ENCODE measurements at places on chromosomes 11 and 22.

DNA sequence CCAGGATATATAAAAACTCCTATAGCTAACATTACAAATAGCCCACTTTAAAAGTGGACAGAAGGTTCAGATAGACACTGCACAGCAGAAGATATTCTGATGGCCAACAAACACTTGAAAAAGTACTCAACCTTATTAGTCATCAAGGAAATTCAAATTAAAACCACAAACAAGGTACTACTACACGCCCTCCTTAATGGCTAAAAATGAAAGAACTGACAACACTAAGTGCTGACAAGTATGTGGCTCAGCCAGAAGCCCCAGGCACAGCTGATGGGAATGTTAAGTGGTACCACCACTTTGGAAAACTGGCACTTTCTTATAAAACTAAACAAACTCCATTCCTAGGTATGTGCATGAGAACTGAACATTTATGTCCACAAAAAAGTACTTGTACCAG, 320.1 kb downstream of the TBC1D22A start:
- DNase-seq, result no peak

DNA sequence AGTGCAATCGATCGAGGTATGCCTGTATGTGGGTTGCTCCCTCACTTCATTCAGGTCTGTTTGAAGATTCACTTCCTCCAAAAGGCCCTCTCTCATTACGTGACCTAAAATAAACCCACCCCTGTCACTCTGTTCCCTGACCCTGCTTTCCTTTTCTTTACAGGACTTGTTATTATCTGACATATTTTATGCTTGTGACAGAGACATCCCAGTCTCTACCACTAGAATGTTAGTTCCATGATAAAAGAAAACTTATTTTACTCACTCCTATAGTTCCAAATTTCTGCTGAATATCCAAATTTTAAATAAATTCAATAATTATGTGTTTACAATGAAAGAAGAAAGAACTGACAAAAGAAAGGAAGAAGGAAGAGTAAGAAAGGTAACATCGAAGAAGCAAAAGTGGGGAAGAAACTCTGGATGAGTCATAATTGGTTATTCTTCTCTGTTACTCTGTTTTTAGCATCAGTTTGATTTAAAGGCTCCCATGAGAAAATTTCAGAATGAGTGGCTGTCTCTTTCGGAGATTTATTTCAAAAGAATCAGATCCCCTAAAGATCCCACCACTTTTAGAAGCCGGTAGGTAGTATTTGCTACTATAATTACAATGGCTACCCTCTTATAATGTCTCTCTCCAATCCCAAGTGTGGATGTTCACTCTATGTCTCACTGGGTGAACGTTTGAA, 33.5 kb downstream of the ENTHD1 start:
- no peak for DNase-seq

- no peak for DNase-seq
Observed at GRCh38 chr11:85756401-85757200, 54.3 kb downstream of the SYTL2 start.

DNA sequence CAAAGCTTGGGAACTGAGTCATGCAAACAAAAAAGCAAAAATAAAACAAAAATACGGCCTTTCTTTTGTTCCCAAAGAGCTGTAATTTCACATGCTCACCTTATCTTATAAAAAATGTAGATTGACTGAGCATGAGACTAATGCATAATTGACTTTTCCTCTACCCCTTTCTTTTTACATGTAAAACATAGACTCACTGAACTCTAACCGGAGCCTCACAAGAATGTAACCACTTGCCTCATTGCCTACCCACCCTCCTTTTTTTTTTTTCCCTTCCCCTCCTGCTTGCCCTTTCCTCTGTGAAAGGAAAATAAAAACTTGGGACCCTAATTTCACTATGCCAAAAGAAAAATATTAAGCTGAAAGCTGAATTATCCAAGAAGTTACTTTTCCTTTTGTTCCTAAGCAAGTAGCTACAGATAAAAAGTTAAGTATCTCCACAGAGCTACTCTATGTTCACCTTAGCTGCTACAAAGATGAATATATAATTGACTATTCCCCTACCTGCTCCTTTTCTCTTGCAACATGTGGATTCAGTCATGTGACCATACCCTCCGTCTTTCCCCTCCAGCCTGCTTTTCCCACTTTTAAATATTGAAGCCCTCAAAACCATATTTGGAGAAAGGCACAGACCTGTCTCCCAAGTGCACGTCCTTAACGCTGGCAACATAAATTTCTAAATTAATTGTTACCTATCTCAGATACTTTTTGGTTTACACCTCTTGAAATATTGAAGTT, 39.6 kb upstream of the WEE1 start:
- no peak for DNase-seq

DNA sequence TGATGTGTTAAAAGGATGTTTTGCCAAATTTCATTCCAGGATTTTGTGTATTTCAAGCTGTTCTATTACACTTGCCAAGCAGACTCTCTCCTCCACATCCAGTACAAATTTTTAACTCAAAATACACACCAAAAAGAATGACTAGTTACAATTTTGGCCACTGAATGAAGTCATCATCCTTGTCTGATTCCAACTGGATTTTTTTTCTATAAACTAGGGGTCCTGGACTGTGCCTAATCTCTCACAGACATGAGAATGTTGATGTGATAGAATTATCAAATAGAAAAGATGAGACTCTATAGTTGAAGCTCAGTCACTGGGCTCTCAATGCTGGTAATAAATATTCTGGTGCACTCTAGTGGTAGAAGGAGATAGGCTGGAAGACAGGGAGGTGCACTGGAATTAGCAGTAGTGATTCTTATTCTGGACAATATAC, 85.8 kb downstream of the FANCF start:
- DNase-seq, result no peak

GRCh38 chr22:26589367-26589844, 526 bp downstream of the TPST2 start:
- DNase-seq, result peak; percentile 22

- no peak for DNase-seq
Observed at GRCh38 chr11:2591805-2592204, 108.0 kb downstream of the KCNQ1OT1 start.

GRCh38 chr22:44147821-44148574, 32.7 kb upstream of the PARVG start:
- no peak for DNase-seq

DNA sequence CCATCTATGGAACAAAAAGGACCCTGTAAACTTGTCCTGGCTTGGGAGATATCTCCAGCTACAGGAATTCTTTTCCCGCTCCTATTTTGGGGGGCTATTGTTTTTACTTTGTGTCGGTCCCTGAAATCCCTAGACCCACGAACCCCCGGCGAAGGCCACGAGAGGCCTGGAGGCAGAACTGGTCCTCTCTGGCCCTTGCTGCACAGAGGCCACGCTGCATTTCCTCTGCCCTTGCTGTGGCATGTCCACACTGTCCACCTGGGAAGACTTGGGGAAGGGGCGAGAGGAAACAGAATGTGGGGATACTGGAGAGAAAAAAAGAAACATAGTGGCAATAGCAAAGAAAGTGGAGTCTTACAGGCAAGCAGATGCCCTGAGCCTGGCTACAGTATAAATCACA, 2.3 kb upstream of the ANO1 start:
- no peak for DNase-seq

DNA sequence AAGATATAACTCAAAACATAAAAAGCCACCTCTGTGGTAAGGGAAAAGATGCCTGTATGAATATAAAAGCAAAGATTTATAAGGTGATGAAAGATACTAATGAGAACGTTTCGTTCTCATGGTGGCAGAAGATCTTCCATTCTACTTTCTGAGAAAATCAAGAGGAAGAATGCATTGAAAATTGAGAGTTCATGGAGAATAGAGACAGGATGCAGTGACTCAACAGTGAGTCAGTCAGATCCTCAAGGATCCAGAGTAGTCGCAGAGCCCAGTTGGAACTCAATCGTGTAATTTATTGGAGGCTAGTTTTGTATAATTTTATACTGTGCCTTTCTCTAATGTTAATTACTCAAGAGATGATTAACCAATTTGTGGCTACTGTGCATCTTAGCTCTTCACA, 73.3 kb downstream of the ENTHD1 start:
- DNase-seq, result no peak

- DNase-seq, result no peak
Observed at GRCh38 chr11:95335989-95336388, 105.0 kb upstream of the SESN3 start.

GRCh38 chr22:41668971-41669911, 19.4 kb downstream of the SNU13 start:
- DNase-seq, result no peak

- DNase-seq, result peak; percentile 88
Observed at GRCh38 chr11:103091064-103091800, 728 bp downstream of the DCUN1D5 start.

GRCh38 chr22:25131198-25131887, 68.3 kb upstream of the CRYBB3 start:
- no peak for DNase-seq

DNA sequence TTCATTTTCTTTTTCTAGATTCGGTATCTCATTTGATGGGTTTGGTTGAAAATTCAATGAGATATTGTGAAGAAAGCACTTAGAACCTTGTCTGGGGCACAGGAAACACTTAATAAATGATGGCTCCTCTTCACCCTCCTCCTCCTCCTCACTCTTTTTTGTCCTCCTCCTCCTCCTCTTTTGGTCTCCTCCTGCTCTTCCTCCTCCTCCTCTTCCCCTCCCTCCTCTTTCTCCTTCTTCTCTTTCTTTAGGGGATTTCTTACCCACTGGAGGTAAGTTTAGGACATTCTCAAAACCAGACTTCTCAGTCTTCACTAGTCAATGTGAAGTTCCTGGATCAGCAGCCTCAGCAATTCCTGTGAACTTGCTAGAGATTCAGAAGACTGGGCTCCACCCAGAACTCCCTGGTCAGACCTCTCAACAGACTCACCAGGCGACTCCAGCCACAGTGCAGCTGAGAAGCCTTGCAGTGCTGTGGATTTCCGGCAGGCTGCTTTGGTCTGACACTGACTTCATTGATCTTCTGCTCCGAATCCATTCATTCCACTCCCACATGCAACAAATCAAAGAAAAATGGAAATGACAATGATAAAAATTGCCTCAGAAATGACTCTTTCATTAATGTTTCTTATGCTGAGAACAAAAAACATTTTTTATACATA, 368.6 kb upstream of the B3GAT1 start:
- no peak for DNase-seq

- DNase-seq, result peak; percentile 45
Observed at GRCh38 chr11:12235947-12236743, 125.8 kb downstream of the MICAL2 start.

GRCh38 chr11:108959105-108959761, 294.4 kb downstream of the DDX10 start:
- no peak for DNase-seq

DNA sequence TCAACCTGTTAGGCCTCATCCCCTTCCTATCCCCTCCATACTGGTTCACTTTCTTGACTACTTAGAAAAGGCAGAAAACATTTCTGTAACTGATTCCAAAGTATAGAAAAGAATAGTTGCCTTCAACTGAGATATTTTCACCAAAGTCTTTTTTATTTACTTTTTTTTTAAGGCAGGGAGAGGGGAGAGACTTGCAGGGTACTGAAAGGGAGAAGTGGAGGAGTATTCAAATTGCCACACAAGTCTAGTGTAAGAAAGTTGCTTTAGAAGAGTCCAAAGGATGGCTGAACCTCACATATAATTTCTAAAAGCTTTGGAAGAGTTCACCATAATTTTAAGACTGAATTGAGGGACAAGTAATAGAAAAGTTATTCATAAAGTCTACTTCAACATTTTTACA, 6.3 kb downstream of the PHF21A start:
- no peak for DNase-seq

GRCh38 chr22:37117092-37117491, 7.6 kb upstream of the TMPRSS6 start:
- no peak for DNase-seq

GRCh38 chr11:76382209-76382608, 1.1 kb downstream of the GVQW3 start:
- no peak for DNase-seq

Data from lower leg skin (tissue), 4 donors.